ENCODE measurements at places on chromosomes 7 and 10. TPM values are rescaled to one million over a fixed set of nuclear protein-coding genes. Genes with fewer than 3 reads are reported as not detected.
A peak's percentile ranks its signal among the peaks of the same experiment; 100 is the strongest.

Gene CYP17A1
- total RNA-seq: not detected

DNA sequence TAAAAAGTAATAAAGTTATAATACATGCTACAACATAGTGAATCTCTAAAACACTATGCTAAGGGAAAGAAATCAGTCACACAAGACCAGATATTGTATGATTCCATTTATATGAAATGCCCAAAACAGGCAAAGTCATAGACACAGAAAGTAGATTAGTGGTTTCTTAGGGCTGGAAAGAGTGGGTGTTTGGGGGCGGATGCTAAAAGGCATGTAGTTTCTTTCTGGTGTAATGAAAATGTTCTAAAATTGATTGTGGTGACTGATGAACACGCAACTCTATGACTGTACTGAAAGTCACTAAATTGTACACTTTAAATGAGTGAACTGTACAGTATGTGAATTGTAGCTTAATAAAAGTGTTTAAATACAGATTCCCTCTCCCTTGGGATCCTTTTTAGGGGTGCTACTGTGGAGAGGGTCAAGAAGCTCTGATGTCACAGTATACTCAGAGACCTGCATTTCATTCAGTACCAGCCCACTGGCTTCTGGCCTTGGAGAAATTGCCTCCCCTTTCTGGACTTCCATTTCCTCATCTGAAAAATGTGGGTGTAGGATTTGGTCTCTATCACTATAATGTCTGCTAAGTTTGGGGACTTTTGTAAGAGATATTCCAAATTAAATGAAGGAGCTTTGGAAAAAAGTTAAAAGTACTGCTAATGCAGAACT lies 46.4 kb downstream of the AOAH start:
- H3K27me3 ChIP-seq: no peaks in the 10 kb centered on the region
- peak overlapping the region; percentile 31 for H3K27ac ChIP-seq
- peak; percentile 48 for DNase-seq
- peaks cover 3% of the 10 kb centered on the region for H3K36me3 ChIP-seq

Gene SLC26A3
- total RNA-seq: not detected

Gene MYL7
- total RNA-seq: not detected

Gene GPR37
- total RNA-seq: not detected

Gene SUN3
- not detected for total RNA-seq

GRCh38 chr10:46992803-46993561 lies 81.8 kb downstream of the PTPN20 start:
- H3K4me1 ChIP-seq: no peaks in the 10 kb centered on the region
- no peak for DNase-seq
- no peak overlapping the region for H3K27ac ChIP-seq
- no peaks in the 10 kb centered on the region for H3K36me3 ChIP-seq

Gene GBF1
- 28.8 TPM for total RNA-seq

Gene PSTK
- 16.1 TPM for total RNA-seq

DNA sequence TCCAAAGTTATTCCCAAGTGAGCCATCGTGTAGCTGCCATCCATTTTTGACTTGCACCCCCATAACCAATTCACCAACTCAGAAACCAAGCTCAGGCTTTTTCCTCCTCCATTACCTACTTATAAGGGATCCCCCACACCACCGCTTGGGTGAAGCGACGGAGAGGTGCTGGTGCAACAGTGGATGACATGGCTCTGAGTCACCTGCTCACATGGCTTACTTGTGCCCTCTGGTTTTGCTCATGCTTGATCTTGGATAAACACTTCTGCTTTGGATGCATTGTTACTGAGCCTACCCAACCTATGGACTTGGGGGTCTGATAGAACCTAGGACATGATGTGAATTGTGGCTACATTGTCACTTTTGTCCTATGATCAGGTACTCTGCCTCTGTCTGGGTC lies 12.0 kb upstream of the AKR1B1 start:
- no peaks in the 10 kb centered on the region for H3K36me3 ChIP-seq
- peaks cover 2% of the 10 kb centered on the region for H3K27me3 ChIP-seq
- H3K4me1 ChIP-seq: no peaks in the 10 kb centered on the region

DNA sequence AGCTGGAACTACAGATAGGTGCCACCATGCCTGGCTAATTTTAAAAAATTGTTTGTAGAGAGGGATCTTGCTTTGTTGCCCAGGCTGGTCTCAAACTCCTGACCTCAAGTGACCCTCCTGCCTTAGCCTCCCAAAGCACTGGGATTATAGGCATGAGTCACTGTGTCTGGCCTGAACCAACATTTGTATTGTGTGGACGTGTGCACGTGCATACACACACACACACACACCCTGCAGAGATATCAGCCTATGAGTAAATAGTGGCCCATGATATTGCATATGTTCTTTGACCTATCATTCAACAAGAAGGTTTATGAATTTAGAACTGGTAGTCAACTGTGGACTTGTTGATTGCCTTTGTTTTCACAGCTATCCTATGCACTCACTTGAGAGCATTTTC lies 161.6 kb downstream of the BAMBI start:
- DNase-seq: no peak
- H3K4me1 ChIP-seq: no peaks in the 10 kb centered on the region
- H3K27me3 ChIP-seq: no peaks in the 10 kb centered on the region
- no peak overlapping the region for H3K4me3 ChIP-seq
- no peaks in the 10 kb centered on the region for H3K36me3 ChIP-seq
- H3K27ac ChIP-seq: no peak overlapping the region

DNA sequence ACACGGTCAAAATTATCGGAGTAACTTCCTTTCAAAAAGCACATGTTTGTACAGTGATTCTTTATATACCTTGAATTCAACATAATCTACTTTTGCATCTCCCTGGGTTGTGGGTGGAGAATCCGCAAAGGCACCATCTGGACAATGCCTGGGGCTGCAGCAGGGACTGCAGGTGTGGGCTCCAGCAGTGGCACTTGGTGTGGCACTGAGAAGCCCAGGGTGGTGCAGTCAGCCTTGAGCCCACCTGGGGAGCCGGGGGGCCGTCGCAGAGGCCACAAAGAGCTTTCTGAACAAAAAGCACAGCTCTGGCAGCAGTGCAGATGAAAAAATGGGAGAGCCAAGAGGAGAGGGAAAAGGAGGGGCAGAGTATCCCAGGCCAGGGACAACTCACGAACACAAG lies 22.2 kb downstream of the PARD3 start:
- H3K27ac ChIP-seq: no peak overlapping the region
- H3K4me1 ChIP-seq: no peaks in the 10 kb centered on the region
- no peak overlapping the region for H3K4me3 ChIP-seq

Gene SPDYE9
- total RNA-seq: not detected

DNA sequence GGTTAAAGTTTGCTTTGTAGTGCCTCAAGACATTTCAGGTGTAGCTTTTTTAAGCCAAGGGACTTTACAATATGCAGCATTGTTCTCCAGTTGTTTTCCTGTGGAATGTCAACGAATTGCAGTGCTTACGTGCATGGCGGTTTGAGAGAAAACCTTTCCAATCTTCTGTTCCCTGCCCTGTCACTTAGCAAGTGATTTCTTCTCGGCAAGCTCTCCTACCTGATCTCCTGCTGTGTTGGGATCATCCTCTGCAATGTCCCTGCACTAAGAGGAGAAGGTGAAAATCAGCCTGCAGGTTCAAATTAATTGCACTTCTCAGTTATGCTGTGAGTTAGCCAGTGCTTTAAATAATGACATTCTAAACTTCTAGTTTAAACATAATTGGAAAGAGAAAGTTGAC lies 197.6 kb upstream of the FZD1 start:
- H3K27ac ChIP-seq: no peak overlapping the region
- H3K36me3 ChIP-seq: no peaks in the 10 kb centered on the region
- no peak overlapping the region for H3K4me3 ChIP-seq
- no peaks in the 10 kb centered on the region for H3K4me1 ChIP-seq

- H3K4me1 ChIP-seq: no peaks in the 10 kb centered on the region
- H3K27ac ChIP-seq: no peak overlapping the region
- H3K27me3 ChIP-seq: no peaks in the 10 kb centered on the region
- no peak overlapping the region for H3K4me3 ChIP-seq
Measured at GRCh38 chr7:25834050-25834449, 317.9 kb upstream of the NFE2L3 start.

GRCh38 chr7:40799493-40800403 lies 664.9 kb downstream of the SUGCT start:
- no peaks in the 10 kb centered on the region for H3K27me3 ChIP-seq
- H3K4me1 ChIP-seq: no peaks in the 10 kb centered on the region
- H3K27ac ChIP-seq: no peak overlapping the region
- H3K36me3 ChIP-seq: no peaks in the 10 kb centered on the region

- no peak for DNase-seq
- no peak overlapping the region for H3K4me3 ChIP-seq
- H3K4me1 ChIP-seq: no peaks in the 10 kb centered on the region
Measured at GRCh38 chr7:11516328-11516727, 315.7 kb downstream of the THSD7A start.

DNA sequence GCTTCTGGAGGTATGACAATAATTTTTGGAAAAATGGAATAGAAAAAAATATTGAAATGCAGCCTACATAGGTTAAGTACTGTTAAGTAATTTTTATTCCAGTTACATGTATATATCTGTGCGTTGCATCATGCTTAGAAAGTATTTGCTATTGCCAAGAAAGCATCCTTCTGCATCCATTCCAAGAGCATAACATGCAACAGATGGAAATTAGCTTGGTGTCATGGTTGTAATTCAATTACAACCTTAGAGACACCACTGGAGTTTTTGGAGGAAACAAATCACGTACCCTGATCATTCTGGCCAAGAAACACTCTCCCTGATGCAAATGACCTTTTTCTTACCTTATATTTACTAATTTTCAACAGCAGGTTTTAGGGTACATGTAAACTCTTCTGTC lies 1.7 kb downstream of the AKR1B1 start:
- no peaks in the 10 kb centered on the region for H3K27me3 ChIP-seq
- DNase-seq: no peak
- no peak overlapping the region for H3K4me3 ChIP-seq
- no peak overlapping the region for H3K27ac ChIP-seq

GRCh38 chr10:120987359-120987758 lies 136.2 kb downstream of the WDR11 start:
- H3K27ac ChIP-seq: no peak overlapping the region
- H3K36me3 ChIP-seq: no peaks in the 10 kb centered on the region
- no peak overlapping the region for H3K4me3 ChIP-seq
- DNase-seq: no peak
- peaks cover 5% of the 10 kb centered on the region for H3K27me3 ChIP-seq

DNA sequence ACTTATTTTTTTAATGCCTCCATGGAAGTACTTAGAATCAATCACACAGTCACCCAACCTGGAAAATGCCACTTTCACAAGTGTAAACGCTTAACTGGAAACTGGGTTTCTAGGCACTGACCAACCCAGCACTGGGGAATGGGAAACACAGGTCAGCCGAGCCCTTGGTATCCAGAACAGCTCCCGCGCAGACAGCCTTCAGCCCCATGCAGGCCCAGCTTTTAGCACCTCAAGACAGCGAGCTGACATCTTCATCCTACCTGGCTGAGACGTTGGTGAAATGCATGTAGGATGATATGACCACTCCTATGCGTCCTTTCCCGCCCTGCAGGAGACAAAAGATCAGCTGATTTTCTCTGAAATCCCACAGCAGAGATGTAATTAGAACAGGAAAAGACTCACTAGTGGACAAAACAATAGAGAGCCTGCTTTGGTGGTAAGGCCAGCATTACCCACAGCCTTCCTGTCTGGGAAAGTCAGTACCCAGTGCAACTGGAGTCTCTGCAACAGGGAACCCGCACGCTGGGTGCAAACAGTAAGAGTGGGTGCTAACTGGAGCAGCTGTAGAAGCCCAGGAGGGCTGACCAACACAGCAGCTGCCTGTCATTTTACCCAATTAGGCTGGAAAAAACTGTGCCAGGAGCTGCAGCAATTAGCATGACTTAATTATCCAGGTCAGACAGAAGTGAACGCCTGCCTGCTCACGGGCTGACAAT lies 153.7 kb downstream of the TNS3 start:
- no peaks in the 10 kb centered on the region for H3K36me3 ChIP-seq
- H3K4me1 ChIP-seq: no peaks in the 10 kb centered on the region
- no peak for DNase-seq
- no peak overlapping the region for H3K4me3 ChIP-seq

GRCh38 chr10:100894033-100894432 lies 18.7 kb upstream of the SLF2 start:
- H3K4me3 ChIP-seq: no peak overlapping the region

Gene APBB1IP
- 45.6 TPM for total RNA-seq

GRCh38 chr10:60123668-60124067 lies 217.3 kb upstream of the CCDC6 start:
- H3K4me3 ChIP-seq: no peak overlapping the region
- no peaks in the 10 kb centered on the region for H3K36me3 ChIP-seq
- no peak for DNase-seq
- H3K4me1 ChIP-seq: no peaks in the 10 kb centered on the region
- no peak overlapping the region for H3K27ac ChIP-seq
- H3K27me3 ChIP-seq: no peaks in the 10 kb centered on the region

Gene ADIRF
- not detected for total RNA-seq
